Right lobe of liver (tissue), 6 donors: ENCODE measurements at places on chromosomes 16 and 17. TPM values are rescaled to one million over a fixed set of nuclear protein-coding genes. Genes with fewer than 3 reads are reported as not detected.

Gene MC1R
- total RNA-seq: 0.97 TPM

GRCh38 chr16:59259950-59260319 is 525.8 kb upstream of the GOT2 start:
- DNase-seq: no peak

Gene CD300C
- total RNA-seq: 0.39 TPM

Gene TBC1D28
- total RNA-seq: not detected

- peak; percentile 85 for DNase-seq
Measured at GRCh38 chr16:10579965-10580882, at the start of gene EMP2. Gene EMP2 (minus strand): TSS chr16:10580598. CDS start chr16:10547617, 32,981 bp downstream.

GRCh38 chr17:79891113-79891730 is 52.0 kb upstream of the CBX4 start:
- DNase-seq: no peak
